ENCODE measurements at places on chromosomes 5 and 9.

DNA sequence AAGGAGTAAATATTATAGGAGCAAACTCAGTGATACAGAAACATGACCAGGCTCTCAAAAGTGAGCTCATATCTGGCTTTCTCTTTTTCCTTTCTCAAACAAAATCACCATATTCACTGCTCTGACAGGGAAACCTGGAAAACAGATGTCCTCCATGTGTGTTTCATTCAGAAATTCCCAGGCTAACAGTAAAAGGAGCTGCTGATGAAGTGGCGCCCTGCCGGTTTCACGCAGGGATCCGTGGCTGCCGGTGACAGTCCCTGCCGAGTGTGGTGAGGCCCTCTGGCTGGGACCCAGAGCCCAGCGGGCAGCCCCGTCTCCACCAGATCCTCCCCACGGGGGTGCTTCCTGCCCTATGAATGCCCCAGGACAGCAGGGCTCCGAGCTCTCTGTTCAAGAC lies 208.1 kb downstream of the GNA14 start:
- DNase-seq, result peak; percentile 27

DNA sequence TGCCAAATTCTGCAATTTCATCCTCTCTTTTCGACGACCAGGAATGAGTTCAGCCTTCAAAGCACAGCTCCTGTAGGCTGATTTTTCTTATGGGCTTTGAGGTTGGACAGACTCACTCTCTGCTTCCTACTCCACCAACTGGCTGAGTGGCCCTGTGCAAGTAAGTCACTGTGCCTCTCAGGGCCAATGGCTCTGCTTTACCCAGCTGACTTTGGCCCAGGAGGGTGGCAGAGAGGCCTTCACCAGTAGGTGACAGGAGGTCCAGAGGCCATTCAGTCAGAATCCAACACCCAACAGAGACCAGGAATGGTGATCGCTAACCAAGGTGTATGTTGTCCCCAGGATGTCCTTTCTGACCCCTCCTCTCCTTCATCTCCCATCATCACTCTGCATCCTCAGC lies 49.5 kb upstream of the ALDH1B1 start:
- no peak for DNase-seq

- peak; percentile 8 for DNase-seq
Observed at GRCh38 chr9:135884328-135885035, 22.9 kb downstream of the CAMSAP1 start.

DNA sequence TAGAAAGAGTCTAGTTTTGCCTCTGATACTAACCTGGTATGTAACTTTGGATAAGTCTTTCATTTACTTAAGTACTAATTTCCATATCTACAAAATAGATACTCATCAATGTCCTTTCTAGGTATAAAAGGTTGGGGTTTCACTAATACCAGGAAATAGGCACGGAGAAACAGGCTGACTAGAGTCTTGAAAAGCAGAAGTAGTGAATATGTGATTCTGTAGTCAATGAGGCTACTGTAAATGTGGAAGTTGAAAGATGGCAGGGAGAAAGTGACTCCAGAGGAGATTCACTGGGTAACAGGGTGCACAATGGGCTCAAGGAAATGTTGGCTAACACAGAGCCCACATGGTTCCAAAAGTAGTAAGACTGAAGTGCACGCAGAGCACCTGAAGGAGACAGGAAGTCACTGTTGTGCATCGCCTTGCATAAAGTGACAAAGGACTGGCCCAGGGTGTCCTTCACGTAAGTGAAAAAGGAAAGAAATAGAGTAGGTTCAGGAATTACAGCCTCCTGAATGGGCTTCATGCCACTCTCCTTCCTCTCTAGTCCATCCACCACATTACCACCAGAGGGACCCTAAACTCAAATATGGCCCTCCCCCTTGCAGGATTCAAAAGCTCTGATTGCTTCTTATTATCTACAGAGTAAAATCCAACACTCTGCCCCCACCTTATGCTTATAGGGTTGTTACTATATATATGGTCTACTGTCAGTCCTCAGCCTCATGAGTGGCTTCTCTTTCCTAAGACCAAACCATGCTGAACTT lies 288.0 kb upstream of the SMARCA2 start:
- peak; percentile 11 for DNase-seq

DNA sequence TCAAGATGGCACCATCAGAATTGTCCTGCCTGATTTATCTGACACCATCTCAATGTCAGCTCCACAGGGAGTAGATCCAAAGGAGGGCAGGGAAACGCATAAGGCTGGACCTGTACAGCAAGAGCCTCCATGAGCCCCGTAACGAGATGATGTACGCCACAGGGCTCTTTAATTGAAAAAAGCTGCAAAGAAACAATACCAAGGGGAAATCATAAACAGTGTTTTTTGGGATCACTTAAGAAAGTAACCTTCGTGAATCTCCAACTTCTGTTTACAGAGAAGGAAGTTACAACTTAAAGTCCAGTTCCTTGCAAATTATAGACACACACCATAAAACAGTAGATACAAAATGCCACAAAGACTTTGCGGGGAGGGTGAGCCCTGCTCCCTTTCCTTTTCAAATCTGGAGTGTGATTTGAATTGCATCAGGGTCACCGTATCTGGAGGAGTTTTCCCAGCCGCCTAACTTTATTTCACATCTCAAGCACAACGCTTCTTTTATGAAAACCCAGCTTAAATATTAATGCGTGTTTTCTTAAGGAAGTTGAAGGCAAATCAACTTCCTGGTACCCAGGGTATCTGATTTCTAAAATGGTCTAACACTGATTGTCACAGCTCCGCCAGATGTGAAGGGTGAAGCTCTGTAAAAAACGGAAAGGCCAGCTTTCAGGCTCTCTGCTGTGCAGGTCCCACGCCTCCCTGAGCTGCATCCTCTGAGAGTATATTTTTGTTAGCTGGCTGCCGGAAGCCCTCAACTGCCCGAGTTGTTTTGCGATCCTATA lies 88.9 kb downstream of the EBF1 start:
- DNase-seq, result no peak

DNA sequence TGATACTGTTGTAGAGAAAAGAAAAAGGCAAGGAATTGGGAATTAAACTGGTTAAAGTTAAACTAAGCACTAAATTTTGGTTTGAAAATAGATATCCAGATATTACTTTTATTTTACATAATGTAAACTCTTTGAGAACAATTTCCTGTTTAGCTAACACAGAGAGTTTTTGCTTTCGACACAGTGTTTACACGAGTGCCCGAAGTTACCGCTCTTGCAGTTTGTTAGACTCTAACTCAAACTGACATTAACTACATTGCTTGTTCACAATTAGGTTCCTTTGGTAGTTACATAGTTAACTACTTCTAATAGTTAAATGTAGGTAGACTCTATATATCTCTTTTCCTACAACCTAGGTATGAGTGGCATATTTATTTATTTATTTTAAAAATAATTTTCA lies 117.1 kb upstream of the CHD1 start:
- DNase-seq, result no peak

GRCh38 chr9:98890256-98890655 lies 53.5 kb upstream of the COL15A1 start:
- DNase-seq, result no peak

DNA sequence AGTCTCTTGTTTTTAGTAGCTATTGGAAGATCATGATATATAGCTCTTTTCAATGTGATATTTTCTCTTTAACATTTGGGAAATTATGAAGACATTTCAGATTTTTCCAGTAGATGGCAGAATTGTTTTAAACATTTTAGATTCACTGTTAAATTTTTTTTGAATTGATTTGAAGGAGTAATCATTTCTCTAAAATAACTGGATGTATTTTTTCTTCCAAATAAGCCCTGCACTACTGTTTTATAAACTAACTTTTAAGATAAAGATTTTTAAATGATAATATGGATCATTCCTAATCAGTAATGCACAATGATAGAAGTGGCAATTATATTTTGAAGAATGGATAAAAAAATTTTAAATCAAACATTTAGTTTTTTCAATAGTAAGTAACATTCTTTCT lies 14.2 kb downstream of the NDUFAF2 start:
- DNase-seq, result peak; percentile 25

DNA sequence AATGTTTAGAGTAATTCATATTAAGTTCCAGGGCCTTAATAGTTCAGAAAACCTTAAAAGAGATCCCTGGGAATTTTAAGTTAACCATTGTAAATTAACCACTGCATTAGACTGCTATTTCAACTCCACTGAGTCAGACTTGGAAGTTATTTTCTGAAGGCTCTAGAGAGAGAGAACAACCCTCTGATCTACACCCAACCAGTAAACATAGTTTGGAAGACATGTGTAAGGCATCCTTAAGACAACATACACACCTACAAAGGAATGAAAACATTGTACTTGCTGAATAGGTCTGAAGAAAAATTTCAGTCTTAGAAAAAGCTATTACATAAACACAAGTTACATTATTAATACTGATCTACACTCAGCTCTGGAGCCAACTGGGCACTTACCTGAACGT lies 158.2 kb upstream of the FST start:
- no peak for DNase-seq

DNA sequence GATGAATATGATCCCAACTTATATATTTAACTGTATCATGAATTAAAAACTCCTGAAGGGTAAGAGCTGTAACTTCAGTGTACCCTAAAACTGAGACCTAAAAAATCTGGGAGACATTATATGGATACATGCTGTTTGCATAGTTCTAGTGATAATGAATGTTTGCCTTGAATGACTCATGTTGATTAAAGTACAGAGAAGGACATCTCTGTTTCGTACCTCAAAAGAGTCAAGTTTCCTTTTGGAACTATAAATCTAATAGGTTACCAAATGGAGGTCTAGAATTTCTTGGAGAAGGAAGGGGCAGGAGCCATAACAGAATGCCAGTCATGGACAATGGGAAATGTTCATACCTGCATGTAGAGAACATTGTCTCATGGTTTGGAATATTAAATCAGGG lies 168.1 kb downstream of the SNCAIP start:
- no peak for DNase-seq

DNA sequence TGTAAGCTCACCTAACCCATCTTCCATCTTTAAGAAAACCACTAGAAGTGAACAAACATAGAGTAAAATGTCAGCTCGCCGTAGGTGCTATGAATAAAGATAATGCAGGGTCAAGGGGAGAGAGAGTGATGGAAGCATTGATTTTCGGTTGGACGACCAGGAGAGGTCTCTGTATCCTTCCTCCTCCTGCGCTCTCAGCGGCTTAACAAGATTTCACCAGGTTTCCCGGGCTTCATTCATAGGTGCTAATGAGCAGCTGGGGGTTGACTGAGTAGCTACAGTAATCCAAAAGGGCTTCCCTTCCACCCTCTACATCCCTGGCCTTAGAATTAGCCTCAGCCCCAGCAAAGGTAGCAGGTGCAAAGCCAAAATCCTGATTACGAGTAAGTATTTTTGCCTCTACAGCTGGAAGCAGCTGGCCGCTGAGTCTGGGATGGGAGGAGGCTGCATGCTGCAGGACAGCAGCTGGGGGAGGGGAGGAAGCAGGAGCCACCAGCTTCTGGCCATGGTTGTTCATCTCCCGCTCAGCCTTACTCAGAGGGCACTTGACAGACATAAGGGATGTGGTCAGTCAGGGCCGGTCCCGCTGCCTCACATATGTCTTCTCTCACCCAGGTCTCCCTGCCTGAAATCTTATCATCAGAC lies 112.0 kb upstream of the IL12B start:
- DNase-seq, result peak; percentile 47

- DNase-seq, result no peak
Observed at GRCh38 chr5:168073311-168073710, 218.1 kb upstream of the WWC1 start.

- no peak for DNase-seq
Observed at GRCh38 chr5:58922461-58923171, 339.7 kb downstream of the RAB3C start.

- DNase-seq, result no peak
Observed at GRCh38 chr9:117737721-117738226, 33.6 kb downstream of the TLR4 start.

GRCh38 chr5:168843277-168844015 lies 264.3 kb upstream of the PANK3 start:
- DNase-seq, result no peak

DNA sequence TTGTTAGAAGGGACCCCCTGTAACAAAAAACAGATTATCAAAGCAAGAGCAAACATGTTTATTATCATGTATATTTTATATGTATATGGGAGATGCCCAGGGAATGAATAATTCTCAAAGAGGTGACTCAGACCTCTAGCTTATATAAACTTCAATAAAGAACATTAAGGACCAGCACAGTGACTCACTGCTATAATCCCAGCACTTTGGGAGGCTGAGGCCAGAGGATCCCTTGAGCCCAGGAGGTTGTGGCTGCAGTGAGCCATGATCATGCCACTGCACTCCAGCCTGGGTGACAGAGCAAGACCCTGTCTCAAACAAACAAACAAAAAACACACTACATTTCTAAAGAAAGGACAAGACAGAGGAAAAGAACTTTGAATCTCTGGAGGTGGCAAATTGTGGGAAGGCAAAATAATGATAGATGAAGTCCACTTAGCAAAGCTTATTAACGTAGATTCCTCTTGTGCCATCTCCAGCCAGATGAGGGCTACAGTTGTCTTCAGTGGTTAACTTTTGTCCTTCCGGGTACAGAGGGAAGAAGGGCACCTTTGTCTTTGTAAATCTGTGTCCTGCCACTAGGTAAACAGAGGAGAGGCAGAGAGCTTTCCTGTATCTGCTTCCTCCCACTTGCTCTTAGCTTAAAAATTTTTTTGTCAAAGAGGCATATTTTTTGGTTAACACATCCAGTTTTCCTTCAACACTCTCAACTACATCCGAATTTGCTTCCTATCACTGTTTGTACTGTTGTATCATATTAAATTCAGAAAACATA lies 7.5 kb upstream of the RFK start:
- DNase-seq, result peak; percentile 67

GRCh38 chr9:131167146-131167692 lies 41.8 kb downstream of the NUP214 start:
- DNase-seq, result no peak

- DNase-seq, result no peak
Observed at GRCh38 chr9:22148528-22148875, 139.4 kb upstream of the CDKN2B start.

GRCh38 chr5:56659971-56660370 lies 155.4 kb upstream of the MAP3K1 start:
- no peak for DNase-seq

- DNase-seq, result no peak
Observed at GRCh38 chr5:21574961-21575360, 1278.2 kb downstream of the CDH12 start.

DNA sequence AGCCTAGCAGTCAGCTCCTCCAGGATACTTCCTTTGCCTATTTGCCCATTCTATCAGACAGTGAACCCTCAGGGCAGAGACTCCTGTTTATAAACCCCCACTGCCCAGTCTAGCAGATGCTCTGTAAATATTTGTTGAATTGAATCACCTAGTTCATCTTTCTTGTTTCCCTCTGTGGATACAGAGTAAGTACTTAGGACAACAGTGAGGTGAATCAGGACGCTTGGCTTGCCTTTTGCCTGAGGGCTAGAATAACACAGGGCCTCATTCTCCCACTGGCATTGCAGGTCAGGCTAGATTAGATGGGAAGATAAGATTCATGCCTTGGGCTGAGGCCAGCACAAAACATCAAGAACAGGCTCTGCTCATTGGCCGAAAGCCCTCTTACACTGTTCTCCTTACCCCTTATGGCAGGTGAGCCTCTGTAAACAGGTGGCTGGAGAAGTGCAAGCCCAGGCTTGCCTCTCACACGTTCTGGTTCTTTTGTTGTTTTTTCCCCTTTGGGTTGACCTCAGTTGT lies 22.2 kb downstream of the TNFSF8 start:
- DNase-seq, result peak; percentile 67

GRCh38 chr5:159286420-159287035 lies 23.4 kb downstream of the UBLCP1 start:
- DNase-seq, result peak; percentile 37

Data from HT1080 (cell line).